ENCODE measurements at places on chromosomes 16 and 17.

GRCh38 chr17:13352747-13353415, 248.8 kb downstream of the HS3ST3A1 start:
- no peak for DNase-seq

GRCh38 chr16:23409522-23409921, 43.5 kb downstream of the COG7 start:
- DNase-seq: no peak

GRCh38 chr17:38511150-38512108, 83.2 kb downstream of the ARHGAP23 start:
- DNase-seq: no peak

DNA sequence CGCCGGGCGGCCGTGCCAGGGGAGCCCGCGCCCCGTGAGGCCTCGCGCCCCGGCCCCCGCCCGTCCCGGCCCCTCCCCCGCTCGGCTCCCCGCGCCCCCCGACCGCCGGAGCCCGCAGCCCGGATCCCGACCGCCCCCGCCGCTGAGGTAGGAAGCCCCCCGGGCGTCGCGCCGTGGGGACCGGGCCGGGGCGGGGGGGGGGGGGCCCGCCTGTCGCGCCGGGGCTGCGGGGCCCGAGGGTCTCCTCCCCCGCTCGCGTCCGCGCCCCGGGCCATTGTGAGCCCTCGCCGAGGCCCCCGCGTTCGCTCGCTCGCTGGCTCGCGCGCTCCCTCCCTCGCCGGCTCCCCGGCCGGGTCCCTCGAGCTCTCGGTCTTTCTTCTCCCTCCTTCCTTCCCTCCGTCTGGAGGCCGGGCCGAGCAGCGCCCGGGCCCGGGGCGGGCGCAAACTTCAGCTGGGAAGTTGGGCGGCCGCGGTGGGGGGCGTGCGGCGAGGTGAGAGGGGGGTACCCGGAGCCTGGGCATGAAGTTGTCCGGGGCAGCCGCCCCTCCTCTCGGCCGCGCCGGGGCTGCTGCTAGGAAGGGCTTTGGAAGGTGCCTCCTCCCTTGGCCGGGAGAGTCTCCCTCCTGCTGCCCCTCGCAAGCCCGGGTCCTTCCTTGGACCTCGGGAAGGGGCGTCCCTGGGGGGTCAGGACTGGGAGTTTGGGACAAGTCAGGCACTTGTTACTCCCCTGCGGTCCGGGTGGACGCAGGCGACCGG, 419 bp downstream of the GLIS2 start:
- DNase-seq: no peak

- DNase-seq: no peak
These were observed 25.0 kb downstream of the TEX14 start for GRCh38 chr17:58666858-58667267.

- DNase-seq: no peak
These were observed 2.7 kb downstream of the C16orf87 start for GRCh38 chr16:46828292-46828691.

- DNase-seq: no peak
These were observed 121.9 kb upstream of the TNRC6C start for GRCh38 chr17:77836557-77837041.

- DNase-seq: no peak
These were observed 518 bp downstream of the SH2B1 start for GRCh38 chr16:28863929-28864793.

- DNase-seq: no peak
These were observed 8.8 kb downstream of the SNRNP25 start for GRCh38 chr16:62283-62967.

DNA sequence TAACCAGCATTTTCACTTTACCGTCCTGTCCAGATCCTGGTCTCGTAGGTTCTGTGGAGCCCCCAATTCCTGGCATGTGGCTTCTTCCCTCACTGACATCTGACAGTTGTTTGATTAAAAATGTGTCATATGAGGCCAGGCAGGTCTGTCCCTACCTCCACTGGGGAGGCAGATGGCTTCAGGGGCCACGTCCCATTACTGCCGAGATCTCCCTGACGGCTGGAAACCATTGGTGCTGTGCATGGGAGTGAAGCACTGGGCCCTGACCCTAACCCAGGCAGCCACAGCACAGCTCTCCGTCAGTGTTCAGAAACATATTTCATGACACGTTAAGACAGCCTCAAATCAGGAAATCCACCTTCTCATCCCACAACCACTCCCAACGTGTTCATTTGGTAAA, 77.5 kb downstream of the GNAO1 start:
- no peak for DNase-seq

GRCh38 chr17:57603546-57603945, 141.6 kb downstream of the CCDC182 start:
- no peak for DNase-seq

GRCh38 chr17:36629970-36630502, 28.7 kb downstream of the MRM1 start:
- DNase-seq: no peak

DNA sequence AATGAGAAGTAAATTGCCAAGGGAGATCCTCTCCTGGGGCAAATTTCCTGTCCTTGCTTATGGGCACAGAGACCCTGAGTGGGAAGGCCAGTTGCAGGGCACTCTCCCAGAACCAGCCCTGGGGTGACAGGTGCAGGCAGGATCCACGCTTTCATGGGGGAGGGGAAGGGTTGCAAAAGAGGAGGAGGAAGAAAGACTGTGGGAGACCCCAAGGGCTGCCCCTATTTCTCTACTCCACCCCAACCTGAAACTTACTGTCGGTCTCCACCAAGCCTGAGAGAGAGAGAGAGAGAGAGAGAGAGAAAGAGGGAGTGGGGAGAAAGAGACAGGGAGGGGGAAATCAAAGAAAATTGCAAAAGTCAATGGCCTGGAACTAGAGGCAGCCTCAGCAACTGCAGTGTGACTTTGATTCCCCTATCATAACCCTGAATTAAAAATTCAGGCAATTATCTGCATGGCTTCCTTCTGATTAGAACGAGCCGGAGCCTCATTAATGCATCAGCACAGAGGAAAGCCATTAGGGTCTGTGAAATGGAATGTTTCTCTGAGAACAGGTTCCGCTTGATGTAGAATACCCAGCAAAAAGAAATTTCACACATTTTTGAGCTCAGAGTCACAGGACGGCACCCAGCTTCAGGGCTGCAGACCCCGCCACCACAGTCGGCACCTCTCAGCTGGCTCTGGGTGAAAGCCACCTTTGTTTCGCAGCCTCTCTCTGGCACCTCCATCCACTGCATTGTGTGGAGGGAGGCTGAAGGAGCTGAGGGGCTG, 45.1 kb upstream of the HNF1B start:
- DNase-seq: no peak

- no peak for DNase-seq
These were observed 5.0 kb upstream of the NXPH3 start for GRCh38 chr17:49570540-49571242.

- DNase-seq: no peak
These were observed 1.1 kb upstream of the SMTNL2 start for GRCh38 chr17:4583206-4583605.

GRCh38 chr16:48918520-48919258, 308.7 kb upstream of the N4BP1 start:
- no peak for DNase-seq

- no peak for DNase-seq
These were observed 52.4 kb downstream of the CYTH1 start for GRCh38 chr17:78729641-78730040.

DNA sequence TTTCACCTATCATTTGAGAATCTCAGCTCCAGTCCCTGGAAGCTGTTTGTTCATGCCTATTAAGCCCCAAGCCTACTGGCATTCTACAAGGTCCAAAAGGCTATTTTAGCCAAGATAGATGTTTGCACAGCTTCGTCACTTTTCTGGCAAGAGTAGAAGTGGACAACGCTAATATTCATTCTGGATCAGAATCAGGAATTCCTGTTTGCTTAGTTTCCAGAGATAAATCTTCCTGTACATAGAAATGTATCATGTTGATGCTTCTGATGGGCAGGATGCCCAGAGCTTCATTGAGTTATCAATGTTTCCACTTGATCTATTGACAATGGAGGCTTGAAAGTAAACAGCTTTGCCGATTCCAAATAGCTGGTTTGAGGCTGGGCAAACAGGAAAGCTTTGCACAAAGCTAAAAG, 260.7 kb upstream of the CA10 start:
- DNase-seq: no peak

DNA sequence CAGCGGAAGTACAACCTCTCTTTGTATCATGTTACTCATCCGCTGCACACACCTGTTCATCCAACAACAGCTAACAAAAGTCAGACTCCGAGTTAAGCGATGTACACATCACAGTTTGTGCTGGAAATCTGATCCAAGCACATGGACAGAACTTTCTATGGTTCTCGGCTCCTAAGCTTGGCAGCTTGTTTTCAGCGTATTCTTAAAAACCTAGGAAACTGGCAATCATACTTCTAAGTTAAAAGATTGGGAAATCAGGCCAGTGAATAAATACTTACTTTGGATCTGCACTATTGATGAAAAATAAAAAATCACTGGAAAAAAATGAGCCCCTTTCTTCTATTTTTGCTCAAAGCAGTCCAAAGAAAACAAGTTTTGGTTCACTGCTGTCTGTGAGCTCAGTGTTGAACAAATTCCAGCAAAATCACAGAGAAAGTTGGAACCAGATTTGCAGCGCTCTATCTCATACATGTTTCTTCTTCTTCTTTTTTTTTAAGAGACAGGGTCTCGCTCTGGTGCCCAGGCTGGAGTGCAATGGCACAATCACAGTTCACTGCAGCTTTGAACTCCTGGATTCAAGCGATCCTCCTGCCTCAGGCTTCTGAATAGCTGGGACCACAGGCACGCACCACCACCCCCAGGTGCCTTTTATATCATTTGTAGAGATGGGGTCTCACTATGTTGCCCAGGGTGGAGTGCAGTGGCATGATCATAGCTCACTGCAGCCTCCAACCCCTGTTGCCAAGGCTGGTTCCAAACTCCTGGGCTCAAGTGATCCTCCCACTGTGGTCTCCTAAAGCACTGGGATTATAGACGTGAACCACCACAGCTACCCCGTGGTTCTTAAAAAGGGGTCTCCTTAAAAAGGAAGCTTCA, 71.6 kb upstream of the CREBBP start:
- DNase-seq: no peak

- no peak for DNase-seq
These were observed 75.7 kb downstream of the TANC2 start for GRCh38 chr17:63041722-63042121.

- no peak for DNase-seq
These were observed 21.0 kb downstream of the VASN start for GRCh38 chr16:4392382-4393239.

GRCh38 chr17:18248300-18248731, 10.2 kb downstream of the FLII start:
- peak; percentile 34 for DNase-seq

- no peak for DNase-seq
These were observed 18.8 kb upstream of the PLLP start for GRCh38 chr16:57303021-57303909.

DNA sequence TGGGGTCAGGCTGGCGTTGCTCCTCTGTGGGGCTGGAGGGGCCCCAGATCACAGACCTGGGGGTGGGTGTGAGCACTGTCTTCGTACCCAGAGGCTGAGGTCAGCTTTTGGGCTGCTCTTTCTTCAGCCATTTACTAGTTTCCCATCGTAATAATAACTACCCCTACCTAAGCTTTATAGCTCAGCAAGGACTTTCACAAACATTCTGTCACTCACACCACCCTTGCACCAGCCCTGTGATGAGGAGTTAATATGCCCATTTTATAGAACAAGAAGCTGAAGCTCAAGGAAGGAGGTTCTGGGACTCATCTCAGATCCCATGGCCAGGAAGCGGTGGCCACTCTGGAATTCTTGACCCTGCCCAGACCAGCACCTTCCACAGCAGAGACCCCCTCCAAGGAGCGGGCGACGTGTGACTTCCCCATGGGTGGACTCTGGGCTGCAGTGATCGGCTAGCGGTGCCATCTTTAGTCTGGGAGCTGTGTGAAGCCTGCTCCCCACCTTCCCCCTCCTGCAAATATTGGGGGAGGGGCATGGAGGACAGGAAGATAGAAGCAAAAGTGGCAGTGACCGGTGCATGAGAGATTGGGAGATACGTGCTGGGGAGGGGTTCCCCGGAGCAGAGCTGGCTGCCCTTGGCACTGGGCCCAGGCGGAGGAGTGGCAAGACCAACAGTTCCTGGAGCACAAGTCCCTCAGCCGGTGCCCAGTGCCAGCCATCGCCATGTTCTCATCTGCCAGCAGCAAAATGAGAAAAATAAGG, 81.8 kb upstream of the TOB1 start:
- no peak for DNase-seq

- DNase-seq: no peak
These were observed 67.4 kb downstream of the MYH13 start for GRCh38 chr17:10305398-10305797.

DNA sequence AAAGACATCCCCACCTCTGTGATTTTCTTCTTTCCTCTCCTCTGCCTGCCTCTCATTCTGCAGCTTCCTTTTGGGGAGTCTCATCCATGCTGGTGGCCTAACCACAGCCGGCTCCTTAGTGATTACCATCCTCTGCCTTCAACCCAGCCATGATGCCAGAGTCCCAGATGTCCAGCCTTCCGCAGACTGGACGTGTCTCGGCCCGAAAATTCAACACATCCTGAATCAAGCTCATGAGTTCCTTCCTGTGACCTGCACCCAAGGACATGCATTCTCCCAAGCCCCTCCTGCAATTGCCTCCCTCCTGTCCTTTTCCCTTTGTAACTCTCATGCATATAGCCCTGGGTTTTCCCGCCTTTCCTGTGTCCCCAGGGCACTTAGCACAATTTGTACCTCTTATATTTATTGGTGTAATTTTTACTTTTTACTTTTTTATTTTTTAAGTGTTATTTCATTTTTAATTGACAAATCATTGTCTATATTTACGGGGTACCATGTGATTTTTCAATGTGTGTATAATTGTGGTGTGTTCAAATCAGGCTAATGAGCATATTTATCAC, 1.2 kb upstream of the SLC13A5 start:
- no peak for DNase-seq

- no peak for DNase-seq
These were observed 599 bp downstream of the TOP3A start for GRCh38 chr17:18314059-18314730.

GRCh38 chr16:63461248-63461841, 1425.1 kb upstream of the CDH8 start:
- no peak for DNase-seq

GRCh38 chr16:1950047-1950446, 4.4 kb downstream of the RPL3L start:
- no peak for DNase-seq

DNA sequence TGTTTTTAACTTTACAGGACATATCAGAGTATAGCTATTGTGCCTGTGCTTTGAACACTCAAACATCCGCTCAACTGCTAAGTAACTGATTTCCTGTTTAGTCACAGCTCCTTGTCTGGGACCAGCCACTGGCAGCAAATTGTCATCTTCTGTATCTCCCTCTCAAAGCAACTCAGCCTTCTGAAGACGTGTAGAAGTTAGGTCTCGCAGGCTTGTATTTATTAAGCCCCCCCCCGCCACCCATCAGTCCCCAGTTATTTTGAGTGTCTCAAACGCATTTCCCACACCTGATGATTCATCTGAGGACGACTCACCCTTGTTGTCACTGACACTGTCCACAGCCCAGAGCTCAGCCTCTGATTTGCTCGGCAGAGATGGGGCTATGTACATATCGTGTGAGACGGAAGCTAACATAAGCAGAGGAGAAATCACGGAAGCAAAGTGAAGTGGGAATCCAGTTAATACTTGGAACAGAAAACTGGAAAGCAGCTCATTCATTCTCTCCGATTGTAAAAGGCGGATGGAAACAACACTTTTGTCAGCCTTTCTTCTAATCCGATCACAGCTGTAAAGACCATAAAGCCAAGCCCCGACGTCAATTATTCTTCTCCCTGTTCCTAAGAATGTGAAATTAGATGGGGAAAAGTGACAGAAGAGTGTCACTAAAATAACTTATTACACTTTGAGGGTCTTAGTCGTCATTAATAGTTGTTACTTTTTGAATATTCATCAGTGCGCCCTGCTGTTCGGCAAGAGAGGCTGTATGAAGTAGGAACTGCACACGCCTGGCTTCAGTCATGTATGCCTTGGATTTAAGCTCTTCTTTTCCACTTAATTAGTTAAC, 64.2 kb downstream of the PITPNC1 start:
- DNase-seq: peak; percentile 76

Measured in effector memory CD4-positive, alpha-beta T cell (primary cell).